ENCODE measurements at places on chromosomes 7 and 10.

GRCh38 chr10:120415709-120416330 is 41.2 kb upstream of the PLPP4 start:
- no peak for DNase-seq

GRCh38 chr7:134058980-134059379 is 68.2 kb upstream of the LRGUK start:
- no peak for DNase-seq

GRCh38 chr7:121402701-121403100 is 6.6 kb upstream of the FAM3C start:
- DNase-seq, result no peak

- no peak for DNase-seq
These were observed at the start of gene CTNNA3 for GRCh38 chr10:67696029-67696428. CTNNA3 (minus strand) TSS chr10:67696195.

- DNase-seq, result no peak
These were observed 50.6 kb downstream of the VPS41 start for GRCh38 chr7:38858259-38858884.

DNA sequence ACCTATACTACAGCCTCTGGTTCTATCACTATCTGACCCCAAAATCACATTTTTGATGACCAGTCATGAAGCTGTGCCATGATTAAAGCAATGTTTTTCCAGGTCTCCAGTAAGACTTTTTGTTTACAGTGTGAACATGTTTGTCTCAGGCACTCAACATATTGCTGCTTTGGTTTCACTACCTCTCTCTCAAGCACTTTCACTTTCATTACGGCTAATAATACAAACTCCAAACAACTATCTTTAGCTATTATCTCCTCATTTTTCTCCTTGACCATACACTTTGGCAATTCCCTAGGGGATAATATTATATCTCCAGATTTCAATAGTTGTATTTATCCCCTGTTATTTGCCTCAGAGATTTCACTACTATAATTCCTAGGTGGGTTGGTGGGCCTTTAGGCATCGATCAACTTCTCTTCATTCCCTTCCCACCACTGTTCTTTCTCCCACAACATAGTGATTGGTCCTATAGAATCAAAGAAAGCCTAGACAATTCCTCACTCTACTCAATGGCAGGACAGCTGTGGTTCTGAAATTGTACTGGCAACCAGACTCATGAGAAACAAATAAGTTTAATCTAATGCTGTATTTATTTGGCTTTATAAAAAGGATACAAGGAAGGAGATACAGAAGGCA is 261.4 kb upstream of the ZWINT start:
- DNase-seq, result no peak

DNA sequence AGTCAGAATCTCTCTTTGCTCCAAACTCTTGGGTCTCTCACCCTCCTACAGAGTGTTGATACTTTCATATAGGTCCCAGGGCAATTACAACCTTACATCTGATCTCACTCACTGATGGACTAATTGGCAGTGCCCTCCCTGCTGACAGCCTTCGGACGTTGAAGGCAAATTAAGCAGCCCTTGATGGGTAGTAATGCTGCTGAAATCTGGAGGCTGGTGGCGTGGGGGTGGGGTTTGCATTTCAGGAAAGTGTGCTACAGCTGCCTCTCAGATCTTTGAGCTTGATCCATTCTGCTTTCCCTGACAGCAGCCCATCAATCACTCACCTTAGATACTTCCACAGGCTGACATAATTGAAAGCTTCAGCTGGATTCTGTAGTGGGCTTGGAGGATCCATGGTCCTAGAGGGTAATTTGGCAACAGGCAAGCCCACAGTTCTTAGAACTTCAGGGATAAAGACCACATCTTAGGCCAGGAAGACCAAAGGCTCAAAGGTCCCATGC is 349.1 kb upstream of the PODXL start:
- no peak for DNase-seq

DNA sequence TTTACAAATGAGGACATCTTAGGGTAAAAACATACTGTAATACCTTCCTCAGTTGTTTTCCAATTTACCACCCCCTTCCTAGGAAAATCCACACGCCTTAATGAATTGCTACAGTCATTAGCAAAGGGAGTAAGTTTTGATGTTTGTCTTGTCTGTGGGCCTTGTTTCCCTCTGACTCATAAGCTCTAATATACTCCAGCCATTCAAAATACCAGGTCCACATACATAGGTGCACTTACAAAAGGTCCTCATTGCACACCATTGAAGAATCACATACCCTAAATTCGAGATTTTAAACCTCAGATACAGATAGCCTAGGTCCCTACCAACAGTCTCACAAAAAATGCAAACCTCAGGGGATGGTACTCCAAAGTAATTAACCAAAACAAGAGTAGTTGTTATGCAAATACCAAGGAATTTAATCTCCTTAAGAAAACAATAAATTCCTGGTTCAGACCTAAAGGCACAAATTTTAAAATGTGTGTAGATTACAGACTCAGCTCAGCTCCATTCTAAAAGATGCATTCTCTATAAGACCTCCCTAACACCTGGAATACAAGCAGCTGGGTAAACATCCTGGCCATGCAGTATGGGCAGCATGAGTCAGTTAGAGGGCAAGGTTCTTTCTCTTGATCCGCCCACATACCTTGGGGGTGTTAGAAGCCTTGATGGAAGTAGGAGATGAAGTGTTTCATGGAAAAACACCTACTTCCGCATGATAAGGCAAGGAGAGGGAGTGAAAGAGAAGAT is 3.0 kb upstream of the LIPK start:
- DNase-seq, result no peak

DNA sequence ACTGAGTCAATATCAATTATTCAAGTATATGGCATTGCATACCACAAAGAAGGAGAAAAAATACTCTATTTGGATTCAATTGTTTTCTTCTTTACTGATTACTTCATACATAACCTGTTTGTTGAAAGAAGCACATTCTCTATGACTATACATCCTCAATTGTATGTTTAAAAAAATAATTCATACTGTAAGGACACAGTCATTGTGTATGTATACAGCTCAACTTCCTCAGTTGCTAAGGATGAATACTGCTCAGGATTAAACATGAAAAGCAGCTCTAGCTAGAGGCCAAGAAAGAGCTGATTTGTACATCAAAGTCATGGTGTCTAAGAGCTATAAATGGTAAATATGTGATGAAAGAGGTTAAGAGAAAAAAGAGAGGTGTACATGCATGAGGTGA is 15.8 kb upstream of the BPGM start:
- DNase-seq, result no peak

DNA sequence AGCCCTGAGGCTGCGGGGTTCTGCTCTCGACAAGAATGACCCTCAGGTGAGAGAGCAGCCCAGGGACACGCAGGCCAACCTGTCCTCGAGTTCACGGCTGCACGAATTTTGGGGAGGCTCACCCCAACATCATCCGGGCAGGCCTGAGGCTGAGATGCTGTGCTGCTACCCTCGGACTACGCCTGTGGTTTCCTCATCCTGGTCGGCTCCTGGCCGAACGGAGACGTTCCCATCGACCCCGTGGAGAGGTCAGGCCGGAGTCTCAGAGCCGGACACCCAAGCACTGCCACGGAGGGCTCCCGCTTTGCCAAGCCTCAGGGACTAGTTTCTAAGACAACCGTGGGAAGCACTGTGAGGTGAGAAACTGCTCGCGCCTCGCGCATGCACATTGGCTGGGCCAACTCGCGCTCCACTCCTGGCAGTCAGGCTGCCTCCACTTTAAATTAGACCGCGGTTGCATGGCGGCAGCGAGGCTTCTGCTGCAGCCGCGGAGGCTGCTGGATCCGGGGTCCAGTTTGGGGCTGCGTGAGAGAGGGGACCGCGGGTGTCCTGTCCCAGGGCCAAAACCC is 203.4 kb downstream of the ZNF716 start:
- no peak for DNase-seq

DNA sequence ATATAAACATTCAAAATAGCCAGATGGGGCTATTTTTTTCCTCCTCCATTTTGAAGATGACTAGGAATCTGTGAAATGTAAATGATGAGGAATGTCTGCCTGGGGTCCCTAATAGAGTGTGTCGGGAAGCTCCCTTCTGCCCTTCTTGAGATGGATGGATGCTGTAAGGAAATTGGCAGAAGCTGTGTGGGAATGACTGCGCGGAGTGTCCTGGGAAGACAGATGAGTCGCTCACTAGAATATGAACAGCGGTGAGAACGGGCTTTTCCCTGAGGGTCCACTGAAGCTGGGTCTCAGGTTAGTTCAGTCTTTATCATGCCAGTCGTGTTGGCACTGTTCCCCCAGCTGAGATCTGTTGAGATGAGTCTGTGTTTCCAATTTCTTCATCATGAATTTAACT is 75.1 kb upstream of the PLPP4 start:
- no peak for DNase-seq

GRCh38 chr10:91007655-91008054 is 86.8 kb upstream of the ANKRD1 start:
- DNase-seq, result no peak

DNA sequence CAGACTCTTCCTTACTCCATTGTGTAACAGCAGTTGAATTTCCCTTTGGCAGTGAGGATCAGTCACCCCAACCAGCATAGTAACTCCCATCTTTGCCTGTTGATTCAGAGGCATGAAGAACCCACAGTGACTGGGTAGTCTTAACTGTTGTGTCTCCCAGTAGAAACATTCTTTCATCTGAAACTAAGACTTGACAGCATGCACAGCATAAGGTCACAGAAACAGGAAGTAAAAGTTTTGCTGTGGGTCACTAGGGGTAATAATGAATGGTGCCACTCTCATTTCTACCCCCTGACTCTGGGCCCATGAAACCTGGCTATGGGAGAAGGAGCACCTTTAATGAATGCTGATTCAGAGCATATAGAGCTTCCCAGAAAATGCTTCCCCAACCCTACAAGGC is 8.3 kb upstream of the FRMPD2 start:
- no peak for DNase-seq

- no peak for DNase-seq
These were observed 727.7 kb upstream of the GRM3 start for GRCh38 chr7:85916016-85916415.

- no peak for DNase-seq
These were observed 33.0 kb downstream of the BTBD16 start for GRCh38 chr10:122304054-122304579.

DNA sequence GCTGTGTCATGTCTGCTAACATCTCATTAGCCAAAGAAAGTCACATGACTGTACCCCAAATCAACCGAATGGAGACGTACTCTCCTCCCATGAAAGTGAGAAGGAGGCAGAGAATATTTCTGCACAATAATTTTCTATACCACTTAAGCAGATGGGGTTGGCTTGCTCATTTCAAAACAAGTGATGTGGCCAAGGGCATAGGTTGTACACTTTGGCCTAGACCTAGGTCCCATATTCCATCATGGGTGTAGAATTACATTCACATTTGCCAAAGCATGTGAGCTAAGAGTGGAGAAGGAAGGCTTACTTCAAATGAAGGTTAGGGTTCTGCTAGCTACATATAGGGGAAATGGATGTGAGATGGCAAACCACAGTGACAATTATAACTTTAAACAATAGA is 83.0 kb downstream of the ZNF365 start:
- DNase-seq, result no peak

DNA sequence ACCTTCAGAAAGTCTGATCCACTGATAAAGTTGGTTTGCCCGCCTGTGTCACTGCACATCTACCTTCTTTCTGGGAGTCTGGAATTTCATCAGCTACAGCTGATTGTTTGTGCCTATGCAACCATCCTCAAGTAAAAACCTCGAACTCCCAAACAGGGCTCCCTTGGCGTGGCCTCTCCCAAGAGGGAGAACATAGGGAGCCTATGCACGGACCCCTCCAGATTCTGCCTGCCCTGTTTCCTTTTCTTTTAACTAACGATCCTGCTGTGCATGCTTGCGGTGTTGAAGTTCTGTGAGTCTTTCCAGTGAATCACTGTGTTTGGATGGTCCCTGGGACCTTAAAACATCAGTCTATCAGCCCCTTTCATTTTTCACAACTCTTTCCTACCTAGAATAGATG is 226.9 kb upstream of the SEMA3D start:
- no peak for DNase-seq

DNA sequence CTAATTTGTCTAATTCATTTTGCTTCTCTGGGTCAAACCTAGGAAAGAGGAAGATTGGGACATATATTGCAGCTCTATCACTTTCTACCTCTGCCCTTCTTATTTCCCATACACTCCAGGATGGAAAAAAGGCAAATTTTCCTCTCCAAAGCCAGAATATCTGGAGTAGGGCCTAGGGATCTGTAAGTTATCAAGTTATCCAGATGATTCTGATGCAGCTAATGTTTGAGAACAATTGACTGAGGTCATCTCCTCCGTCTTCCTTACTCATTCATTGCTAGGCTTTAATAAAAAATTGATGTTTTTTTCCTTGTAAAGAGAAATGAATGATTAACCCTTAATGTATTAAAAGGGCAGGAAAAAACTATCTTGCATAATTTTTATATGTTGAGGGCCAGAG is 211.9 kb upstream of the GLI3 start:
- no peak for DNase-seq

DNA sequence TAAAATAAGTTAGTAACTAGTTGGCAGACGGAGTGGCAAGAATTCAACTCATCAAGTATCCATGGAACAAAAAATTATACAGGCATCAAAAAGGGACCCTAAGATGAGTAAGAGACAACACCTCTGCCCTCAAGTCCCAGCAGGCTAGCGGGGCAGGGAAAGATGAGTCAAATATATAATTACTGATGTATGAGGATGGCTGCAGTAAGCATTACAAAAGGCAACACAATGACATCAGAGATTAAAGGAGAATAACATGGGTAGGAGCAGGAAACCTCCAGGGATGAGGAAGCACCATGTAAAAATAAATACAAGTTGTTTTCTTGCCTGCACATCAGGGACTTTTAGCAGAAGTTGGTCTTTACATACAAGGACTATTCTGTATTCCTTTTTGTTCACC is 49.4 kb downstream of the SCRN1 start:
- DNase-seq, result no peak

DNA sequence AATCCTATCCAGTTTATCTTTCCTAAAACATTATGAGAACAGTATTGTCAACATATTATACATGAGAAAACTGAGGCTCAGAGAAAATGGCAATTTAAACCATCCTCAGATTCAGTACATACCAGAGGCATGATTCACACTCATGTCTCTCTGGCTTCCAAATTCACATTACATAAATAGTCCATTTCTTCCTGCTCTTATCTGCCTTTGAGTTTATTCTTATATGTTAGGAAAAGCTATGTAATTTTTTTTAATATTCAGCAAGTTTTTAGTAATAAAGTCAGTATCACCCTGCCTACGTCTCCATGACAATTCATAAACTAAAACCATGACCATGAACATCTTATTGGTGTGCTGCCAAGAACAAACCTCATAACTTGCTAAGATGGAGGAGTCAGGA is 1260.2 kb upstream of the SORCS1 start:
- no peak for DNase-seq

Data from stimulated activated CD4-positive, alpha-beta T cell treated with anti-CD3 and anti-CD28 coated beads, Interleukin-2, amount 100 ng/mL, for 48 hours (primary cell).